Calu3 (cell line): ENCODE measurements at places on chromosomes 6 and 20.

- peak; percentile 49 for DNase-seq
Measured at GRCh38 chr20:37526238-37526838, 1.3 kb downstream of the BLCAP start.

GRCh38 chr6:4929097-4929718 is 74.6 kb downstream of the RPP40 start:
- no peak for DNase-seq

DNA sequence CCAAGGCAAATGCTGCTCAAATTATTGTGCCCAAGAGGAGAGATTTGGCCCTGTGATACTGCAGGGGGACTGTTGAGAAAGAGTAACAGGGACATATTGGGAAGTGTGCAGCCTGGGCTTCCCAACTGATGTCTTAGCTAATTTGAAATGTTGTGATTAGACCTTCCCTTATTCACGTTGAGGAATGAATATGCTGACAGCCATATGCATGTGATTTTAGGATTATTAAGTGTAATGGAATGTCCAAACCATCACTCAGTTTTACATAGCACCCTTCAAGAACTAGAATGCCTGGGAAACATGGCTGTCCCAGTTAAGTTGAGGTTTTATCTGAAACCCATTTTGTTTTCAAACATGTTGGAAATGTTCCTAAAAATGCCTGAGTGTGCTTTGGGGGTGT is 81.4 kb downstream of the CARMIL1 start:
- DNase-seq: no peak

DNA sequence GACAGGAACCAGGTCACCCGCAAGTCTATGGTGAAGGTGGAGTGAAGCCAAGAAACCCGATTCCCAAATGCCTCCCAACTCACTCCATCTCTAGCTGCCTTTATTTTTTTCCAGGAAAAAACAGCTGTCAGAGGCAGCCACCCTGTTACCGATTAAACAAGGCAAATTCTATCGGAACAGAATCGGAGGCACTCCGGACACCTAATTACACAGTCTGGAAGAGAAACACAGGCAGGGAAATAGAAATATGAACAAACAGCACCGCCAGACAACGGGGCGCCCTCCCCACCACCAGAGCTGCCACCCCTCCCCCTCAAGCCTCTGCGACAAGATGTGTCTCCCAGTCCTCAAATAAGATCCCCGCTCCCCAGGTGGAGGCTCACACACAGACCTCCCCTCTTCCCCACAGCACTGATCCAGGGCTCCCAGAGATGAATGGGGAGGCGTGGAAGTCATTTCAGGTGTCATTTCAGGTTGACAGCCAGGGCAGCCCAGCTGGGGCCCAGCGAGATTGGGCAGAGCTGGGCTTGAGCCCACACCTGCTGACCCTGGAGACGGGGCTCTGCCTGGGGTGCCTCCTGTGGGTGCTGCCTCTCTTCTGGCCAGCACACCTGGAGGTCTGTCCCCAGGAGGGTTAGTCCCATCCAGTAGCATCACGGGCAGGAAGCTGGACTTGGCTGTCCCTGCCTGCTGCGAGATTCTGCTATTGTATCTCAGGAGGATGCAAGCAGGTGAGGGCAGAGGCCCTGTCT is 19.8 kb upstream of the VSTM2L start:
- DNase-seq: no peak

GRCh38 chr6:75775219-75775618 is 26.2 kb downstream of the MYO6 start:
- no peak for DNase-seq

DNA sequence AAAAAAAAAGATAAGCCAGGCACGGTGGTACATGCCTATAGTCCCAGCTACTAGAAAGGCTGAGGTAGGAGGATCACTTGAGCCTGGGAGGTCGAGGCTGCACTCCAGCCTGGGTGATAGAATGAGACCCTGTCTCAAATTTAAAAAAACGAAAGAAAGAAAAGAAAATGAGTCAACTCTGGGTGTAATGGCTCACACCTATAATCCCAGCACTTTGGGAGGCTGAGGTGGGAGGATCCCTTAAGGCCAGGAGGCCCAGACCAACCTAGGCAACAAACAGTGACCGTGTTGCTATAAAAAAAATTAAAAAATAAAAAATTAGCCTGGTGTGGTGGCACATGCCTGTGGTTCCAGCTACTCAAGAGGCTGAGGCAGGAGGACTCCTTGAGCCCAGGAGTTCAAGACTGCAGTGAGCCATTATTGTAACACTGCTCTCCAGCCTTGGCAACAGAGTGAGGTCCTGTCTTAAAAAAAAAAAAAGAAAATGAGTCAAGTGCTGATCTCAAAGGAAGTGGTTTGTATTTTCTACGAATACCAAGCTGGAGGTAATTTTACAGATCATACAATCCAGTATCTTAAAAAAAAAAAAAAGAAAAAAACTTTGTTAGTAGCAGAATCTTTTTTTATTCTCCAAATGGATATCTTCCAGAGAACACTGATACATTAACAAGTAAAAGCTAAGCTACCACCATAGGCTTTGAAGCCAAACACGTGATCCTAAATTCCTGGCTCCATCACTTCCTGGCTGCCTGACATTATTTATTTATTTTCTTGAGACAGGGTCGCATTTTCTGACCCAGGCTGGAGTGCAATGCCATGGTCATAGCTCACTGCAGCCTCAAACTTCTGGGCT is 5.7 kb downstream of the COMMD7 start:
- no peak for DNase-seq

- DNase-seq: no peak
Measured at GRCh38 chr6:34315780-34316179, 67.0 kb upstream of the SMIM29 start.

- DNase-seq: no peak
Measured at GRCh38 chr20:57577679-57578475, 17.0 kb downstream of the PCK1 start.
